ENCODE measurements at places on chromosomes 16 and 17.

GRCh38 chr16:63883091-63883490 is 1238.8 kb downstream of the CDH11 start:
- no peak for DNase-seq

DNA sequence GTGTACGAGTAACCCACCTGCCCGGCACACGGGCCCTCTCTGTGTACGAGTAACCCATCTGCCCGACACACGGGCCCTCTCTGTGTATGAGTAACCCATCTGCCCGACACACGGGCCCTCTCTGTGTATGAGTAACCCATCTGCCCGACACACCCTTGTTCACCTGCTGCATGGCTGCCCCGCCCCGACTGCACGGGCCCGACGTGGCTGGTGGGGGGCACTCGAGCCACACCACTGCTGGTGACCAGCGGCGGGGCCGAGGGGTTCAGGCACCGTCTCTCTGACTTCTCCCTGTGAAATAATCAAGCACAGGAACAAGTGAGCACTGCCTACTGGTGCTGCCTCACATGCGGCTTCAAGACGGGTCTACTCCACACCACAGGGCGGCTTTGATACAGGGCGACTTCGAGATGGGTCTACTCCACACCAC is 22.1 kb downstream of the MAP1LC3B start:
- no peak for DNase-seq

- DNase-seq, result no peak
These were observed 179.3 kb downstream of the SEC14L1 start for GRCh38 chr17:77320044-77320440.

GRCh38 chr17:63364387-63364786 is 81.7 kb downstream of the CYB561 start:
- DNase-seq, result no peak

DNA sequence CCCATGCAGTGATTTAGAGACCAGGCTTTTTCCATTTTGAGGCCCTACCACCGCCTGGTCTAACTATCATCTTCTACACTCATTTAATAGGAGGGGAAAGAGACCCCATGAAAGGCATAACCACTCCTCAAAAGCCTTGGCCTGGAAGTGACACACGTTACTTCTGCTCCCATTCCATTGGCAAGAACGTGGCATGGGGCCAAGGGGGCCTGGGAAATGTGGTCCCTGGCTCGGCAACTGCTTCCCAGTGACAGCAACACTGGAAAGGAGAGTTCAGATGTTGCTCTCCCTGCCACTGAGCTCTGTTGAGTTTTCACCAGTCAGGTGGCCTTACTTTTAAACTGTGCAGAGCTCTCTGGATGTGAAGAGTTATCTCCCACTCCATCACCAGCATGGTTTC is 45.2 kb upstream of the MAP3K14 start:
- DNase-seq, result no peak

DNA sequence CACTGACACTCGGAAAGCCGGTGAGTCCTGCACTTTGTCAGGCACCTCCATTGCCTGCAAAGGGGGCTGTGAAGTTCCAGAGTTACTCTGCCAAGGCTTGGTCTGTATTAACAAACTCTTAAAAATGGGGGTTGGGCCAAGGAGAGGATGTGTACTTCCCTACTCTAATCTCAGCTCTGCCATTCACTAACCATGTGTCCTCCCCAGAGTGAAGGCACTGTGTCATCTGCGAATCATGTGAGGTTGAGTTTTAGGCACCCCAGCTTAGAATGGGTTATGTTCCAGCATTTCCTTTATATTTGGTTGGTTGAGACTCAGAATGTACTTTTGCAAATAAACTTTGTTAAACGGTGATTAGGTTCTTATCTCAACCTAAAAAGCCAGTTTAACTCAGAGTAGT is 24.9 kb downstream of the ERCC4 start:
- DNase-seq, result no peak

- DNase-seq, result no peak
These were observed 27.6 kb downstream of the HSD17B2 start for GRCh38 chr16:82062645-82063058.

GRCh38 chr16:17397499-17397891 is 73.3 kb downstream of the XYLT1 start:
- DNase-seq, result peak; percentile 19

- DNase-seq, result no peak
These were observed 4.7 kb upstream of the CCL18 start for GRCh38 chr17:36059406-36059805.

Measured in NCI-H187 treated with DMSO at 0.1 percent for 48 hours (cell line).